ENCODE measurements at places on chromosomes 2 and 18.

- no peaks in the 10 kb centered on the region for H3K36me3 ChIP-seq
- H3K27me3 ChIP-seq = no peaks in the 10 kb centered on the region
- no peak overlapping the region for H3K4me3 ChIP-seq
- peaks cover 22% of the 10 kb centered on the region for H3K4me1 ChIP-seq
- no peak for DNase-seq
These were observed 131.7 kb downstream of the GCA start for GRCh38 chr2:162475661-162476060.

GRCh38 chr2:213032607-213033006 is 118.8 kb downstream of the IKZF2 start:
- no peaks in the 10 kb centered on the region for H3K4me1 ChIP-seq
- H3K36me3 ChIP-seq = no peaks in the 10 kb centered on the region
- no peak overlapping the region for H3K4me3 ChIP-seq
- H3K27me3 ChIP-seq = no peaks in the 10 kb centered on the region
- no peak overlapping the region for H3K27ac ChIP-seq
- DNase-seq = no peak

DNA sequence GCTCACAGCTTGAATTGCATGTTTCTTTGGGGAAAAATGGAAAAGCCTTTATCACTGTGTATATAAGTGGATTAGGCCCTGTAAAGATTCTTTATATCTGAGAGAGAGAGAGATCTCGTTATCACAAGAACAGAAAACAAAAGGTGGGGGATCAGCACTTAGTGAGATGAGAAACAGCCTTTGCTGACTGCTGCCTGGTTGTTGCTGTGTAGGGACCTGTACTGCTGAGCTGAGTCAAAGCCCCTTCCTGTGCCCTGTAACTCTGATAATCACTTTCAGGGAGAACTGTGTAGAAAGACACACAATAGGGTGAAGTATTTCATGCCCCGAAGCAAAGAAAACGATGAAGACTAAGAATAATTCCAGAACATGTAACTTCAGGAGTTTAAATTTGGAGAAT is 30.6 kb upstream of the FAM237A start:
- H3K27ac ChIP-seq = no peak overlapping the region
- no peaks in the 10 kb centered on the region for H3K27me3 ChIP-seq
- no peak overlapping the region for H3K4me3 ChIP-seq
- H3K4me1 ChIP-seq = no peaks in the 10 kb centered on the region
- DNase-seq = no peak

GRCh38 chr2:15660491-15661294 is 69.0 kb downstream of the DDX1 start:
- H3K4me3 ChIP-seq = no peak overlapping the region
- H3K27ac ChIP-seq = no peak overlapping the region
- H3K27me3 ChIP-seq = peaks cover 9% of the 10 kb centered on the region
- H3K36me3 ChIP-seq = no peaks in the 10 kb centered on the region
- no peak for DNase-seq

DNA sequence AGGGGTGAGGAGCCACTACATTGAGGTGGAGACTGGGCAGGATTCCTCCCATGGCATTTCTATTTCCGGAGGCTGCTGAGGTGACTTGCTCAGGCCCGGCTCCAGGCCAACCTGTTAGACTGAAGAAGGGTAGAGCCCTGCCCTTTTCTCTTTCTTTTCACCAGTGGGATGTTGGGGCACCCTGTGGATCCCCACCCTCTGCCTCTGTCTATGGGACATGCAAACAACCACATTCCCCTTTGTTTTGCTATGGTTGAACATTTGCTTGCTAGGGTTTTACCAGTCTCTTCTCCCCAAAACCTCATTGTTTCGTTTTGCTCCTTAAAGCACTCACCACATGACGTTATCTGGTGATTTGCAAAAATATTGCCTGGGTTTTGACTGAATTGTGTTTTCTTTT is 183.3 kb downstream of the ARL4C start:
- H3K4me3 ChIP-seq = no peak overlapping the region
- no peak for DNase-seq
- no peaks in the 10 kb centered on the region for H3K36me3 ChIP-seq
- no peaks in the 10 kb centered on the region for H3K4me1 ChIP-seq
- H3K27me3 ChIP-seq = no peaks in the 10 kb centered on the region
- H3K27ac ChIP-seq = no peak overlapping the region

- no peak overlapping the region for H3K4me3 ChIP-seq
- no peaks in the 10 kb centered on the region for H3K4me1 ChIP-seq
- no peaks in the 10 kb centered on the region for H3K27me3 ChIP-seq
- no peaks in the 10 kb centered on the region for H3K36me3 ChIP-seq
- DNase-seq = no peak
- H3K27ac ChIP-seq = no peak overlapping the region
These were observed 66.2 kb downstream of the CYP26B1 start for GRCh38 chr2:72081451-72081850.

- H3K4me1 ChIP-seq = no peaks in the 10 kb centered on the region
- H3K27me3 ChIP-seq = no peaks in the 10 kb centered on the region
- no peak overlapping the region for H3K27ac ChIP-seq
- H3K4me3 ChIP-seq = no peak overlapping the region
These were observed 74.5 kb downstream of the EPB41L3 start for GRCh38 chr18:5469340-5469739.

Measured in tibial artery (tissue), 4 donors.